Thoracic aorta (tissue), 2 donors: ENCODE measurements at places on chromosomes 1 and 21.

DNA sequence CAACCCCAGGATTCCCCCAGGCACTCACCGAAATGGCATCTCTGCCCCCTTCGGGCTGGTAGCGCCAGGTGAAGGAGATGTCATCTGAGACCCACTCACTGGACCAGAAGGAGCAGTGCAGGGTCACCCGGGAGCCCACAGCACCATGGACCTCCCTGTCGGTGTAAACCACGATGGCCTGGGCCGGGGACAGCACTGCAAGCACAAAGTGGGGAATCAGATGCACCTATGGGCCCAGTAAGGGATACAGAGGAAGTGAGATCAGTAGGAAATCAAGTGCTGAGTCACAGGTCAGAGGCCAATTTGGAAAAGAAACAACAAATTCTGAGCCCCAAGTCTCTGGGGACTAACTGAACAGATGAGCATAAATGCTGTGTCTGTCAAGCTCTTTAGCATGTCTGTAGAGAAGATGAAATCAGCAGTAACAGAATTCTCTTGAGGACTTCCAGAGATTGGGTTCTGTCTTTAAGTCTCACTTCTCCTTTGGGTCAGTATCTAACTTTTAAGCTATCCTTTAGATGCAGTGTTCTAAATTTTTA, 2.5 kb downstream of the MPZ start:
- no peak for DNase-seq

DNA sequence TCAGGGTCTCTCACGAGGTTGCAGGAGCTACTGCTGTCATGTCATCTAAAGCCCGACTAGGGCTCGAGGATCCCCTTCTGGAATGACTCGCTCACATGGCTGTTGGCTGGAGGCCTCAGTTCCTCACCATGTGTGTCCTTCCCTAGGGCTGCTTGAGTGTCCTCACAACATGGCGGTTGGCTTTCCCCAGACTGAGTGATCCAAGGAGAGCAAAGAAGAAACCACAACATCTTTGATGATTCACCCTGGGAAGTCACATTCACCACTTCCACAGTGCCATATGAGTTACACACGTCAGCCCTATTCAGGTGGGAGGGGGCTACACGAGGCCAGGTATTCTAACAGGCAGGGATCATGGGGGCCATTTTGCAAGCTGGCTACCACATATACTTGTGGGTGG, 64.9 kb downstream of the FHAD1 start:
- DNase-seq: no peak

DNA sequence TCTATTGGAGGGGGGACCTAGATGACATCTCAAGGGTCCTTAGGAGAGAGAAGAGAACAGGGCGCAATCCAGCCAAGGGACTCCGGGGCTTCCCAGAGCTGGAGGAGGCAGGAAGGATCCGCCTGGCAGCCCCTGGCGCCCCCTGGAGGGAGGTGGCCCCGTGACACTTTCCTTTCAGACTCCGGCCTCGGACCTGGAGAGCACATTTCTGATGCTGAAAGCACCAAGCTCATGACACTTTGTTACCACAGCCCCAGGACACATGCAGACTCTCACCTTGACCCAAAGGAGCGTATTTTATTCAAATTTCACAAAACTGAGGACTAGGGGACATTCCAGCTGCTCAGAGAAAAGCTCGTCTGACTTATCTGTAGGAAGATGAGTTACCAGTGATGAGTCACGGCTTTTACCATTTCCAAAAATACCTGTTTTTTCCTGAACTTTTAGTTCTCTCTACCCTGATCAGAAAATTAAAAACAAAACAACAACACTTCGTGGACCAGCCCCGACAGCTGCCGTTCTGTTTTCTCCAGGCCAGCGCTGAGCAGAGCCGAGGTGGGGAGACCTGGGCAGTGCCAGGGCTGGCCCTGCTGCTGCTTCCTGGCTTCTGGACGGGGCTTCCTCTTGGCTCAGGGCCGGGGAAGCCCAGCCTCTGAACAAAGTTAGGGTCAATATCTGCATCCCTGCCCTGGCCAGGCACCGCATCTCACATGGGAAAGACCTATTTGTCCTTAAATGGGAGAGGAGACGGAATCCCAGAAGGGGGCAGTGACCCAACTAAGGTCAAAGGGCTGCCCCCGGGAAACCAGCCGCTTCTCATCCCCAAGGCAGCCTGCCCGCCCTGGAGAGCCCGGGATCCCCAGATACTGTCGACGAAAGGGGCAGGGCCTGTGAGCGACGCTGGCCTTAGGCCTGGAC, 21.6 kb upstream of the POFUT2 start:
- no peak for DNase-seq

GRCh38 chr1:95093296-95093695, 20.5 kb upstream of the ALG14 start:
- no peak for DNase-seq

DNA sequence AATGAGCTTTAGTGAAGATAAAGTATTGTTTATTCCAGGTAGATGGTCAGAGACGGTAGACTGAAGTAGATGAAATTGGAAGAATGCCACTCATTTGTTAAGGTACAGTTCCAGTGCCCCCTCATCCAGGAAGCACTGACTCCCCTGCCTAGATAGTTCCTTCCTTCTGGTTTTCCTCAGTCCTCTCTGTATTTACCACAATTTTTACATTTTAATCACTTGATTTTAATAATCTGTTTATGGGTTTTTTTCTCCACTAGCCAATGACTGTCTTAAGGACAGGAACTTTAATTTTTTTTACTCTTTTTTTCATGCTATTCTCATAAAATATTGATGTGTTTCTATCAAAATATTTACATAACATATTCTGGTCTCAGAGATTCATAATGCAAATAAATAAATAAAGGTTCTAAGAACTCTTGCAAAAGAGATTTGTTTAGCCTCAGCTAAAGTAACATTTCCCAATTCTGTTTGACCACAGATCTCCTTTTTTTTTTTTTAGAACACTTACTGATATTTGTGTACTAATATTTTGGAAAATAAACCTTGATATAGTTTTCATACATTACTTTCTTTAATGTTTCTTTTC, 651.6 kb downstream of the PLPP3 start:
- DNase-seq: no peak

GRCh38 chr1:161421456-161421855, 53.8 kb upstream of the CFAP126 start:
- DNase-seq: no peak

DNA sequence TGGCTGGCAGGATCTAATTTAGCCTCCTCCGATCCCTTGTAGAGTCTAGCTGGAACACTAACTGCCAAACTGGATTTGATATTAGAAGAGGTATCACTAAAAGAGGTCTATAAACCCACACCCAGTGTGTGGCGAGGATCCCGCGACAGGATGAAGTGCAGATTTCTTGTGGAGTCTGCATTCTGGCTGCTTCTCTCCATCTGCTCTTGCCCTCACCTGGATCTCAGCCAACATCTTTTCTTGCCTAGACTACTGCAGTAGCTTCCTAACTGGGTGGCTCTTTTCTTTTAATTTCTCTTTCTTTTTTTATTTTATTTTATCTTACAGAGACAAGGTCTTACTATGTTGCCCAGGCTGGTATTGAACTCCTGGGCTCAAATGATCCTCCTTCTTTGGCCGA, 48.9 kb upstream of the CAPZB start:
- no peak for DNase-seq

DNA sequence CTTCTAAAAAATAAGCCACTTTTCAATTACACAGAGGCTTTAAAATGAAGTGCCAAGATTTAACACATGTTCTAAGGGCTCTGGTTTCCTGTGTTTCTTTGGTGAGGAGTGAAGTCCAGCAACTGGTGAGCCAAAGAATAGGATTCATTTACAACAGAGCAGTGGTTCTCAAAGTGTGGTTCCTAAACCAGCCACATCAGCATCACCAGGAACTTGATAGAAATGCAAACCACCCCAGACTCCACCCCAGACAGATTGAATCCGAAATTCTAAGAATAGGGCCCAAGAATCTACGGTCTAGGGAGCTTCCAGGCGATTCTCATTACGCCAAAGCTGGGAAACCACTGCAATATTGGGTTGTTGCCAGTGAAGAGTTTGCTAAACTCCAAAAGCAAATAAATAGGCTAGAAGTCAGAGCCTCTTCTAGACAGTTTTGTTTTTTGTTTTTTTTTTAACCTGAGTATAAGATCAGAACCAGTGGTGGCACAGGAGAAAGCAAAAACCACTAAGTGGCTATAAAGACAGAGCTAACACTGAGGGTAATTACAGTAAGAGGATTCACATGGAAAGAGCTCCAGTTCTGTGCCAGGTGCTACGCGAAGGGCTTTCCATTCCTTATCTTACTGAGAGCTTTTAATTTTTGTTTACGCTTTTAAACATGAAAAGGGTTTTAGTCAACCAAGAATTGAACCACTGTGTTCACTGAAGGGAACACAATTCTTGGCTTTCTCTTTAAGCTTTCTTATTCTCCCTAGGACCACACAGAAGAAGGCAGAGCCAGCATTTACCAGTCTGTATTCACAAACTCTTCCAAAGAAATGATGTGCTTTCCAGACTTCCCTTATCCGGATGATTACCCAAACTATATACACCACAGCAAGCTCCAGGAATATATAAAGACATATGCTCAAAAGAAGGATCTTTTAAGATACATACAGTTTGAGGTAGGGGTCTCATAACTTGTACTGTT, 42.4 kb upstream of the FMO2 start:
- DNase-seq: no peak

GRCh38 chr1:156510709-156511108, 10.1 kb upstream of the MEF2D start:
- peak; percentile 92 for DNase-seq

DNA sequence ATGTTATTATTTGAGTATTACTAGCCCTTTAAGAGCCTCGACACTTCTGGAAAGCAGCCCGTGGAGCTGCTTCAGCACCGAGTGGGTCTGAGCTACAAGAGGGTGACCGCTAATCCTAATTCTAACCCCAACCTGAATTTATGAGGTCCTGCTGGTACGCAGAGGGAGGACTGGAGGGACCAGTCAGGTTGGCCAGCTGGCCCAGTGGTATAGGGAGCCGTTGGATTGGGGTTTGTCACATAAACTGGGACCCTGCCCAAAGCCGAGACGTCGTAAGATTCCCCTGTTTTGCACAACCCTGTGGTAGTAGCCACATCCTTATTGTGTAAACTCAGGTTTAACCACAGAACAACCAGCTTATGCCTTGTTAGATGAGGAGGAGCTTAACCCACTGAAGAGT, 60.8 kb upstream of the F3 start:
- no peak for DNase-seq

- no peak for DNase-seq
Observed at GRCh38 chr21:18000981-18001686, 182.0 kb upstream of the C21orf91 start.

- no peak for DNase-seq
Observed at GRCh38 chr21:44914176-44914874, 6.4 kb downstream of the ITGB2 start.

DNA sequence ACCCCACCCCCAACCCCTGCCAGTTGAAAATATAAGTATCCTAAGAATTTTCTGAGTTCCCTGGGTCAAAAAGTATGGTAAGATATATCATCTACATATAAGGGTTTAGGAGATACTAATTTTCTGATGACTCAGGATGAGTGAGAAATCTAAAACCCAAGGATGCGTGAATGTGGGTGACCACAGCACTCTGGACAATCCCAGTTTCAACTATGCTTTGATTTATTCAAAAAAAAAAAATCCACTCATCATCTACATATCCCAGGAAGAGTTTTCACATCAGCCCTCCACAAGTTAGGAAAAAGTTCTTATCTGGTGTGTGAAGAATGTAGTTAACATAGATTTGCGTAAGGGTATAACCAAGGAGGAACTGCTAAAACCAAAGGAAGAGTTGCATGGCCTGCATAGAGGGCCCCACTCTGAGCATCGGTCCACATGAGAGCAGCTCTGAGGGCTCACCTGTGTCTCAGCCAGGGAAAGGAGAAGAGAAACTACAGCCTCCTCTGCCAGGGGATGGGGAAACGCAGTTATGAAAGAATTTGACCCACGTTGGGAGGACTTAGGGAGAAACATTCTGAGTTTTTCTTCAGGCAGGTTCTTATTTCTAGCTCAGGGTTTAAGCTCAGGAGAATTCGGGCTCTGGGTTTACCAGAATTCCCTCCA, 18.8 kb downstream of the LAMB3 start:
- DNase-seq: no peak

GRCh38 chr1:39840507-39840906, 42.8 kb downstream of the TRIT1 start:
- no peak for DNase-seq
